Stromal cell of bone marrow (primary cell): ENCODE measurements at places on chromosomes 3 and 15.

- no peak for DNase-seq
These were observed 213.0 kb downstream of the SSR3 start for GRCh38 chr3:156341831-156342416.

- no peak for DNase-seq
These were observed 5.6 kb downstream of the GREM1 start for GRCh38 chr15:32723171-32723948.

DNA sequence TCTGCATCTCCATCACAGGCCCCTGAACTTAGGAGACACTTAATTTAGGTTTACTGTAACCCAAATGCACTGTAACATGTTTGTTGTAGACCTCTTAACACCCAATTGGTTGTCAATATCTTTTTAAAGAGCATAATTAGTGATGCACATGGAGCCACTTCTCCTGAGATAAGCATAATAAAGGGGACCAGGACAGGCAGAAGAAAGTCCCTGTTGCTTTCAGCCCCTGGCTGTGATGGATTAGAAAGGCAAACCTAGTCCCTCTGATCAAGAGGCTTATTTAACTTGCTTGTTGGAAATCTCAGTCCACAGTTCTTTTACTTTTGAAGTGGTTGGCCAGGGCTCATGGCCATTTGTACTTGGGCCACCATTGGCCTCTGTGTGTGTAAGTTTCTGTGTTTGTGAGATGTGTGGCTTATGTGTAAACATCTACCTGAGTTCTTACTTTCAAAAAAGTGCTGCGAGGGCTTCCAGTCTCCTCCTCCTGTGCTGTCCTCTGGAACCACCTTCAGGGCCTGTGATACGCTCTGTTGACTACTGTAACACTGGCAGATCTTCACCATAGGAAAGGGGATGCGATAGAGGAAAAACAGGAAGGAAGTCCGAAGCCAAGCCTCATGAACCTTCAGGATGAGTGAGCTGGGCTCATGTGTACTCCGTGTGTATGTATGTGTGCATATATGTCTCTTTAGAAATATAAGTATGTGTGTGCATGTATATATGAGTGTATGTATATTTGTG lies 136.2 kb downstream of the EPHB1 start:
- DNase-seq, result no peak

DNA sequence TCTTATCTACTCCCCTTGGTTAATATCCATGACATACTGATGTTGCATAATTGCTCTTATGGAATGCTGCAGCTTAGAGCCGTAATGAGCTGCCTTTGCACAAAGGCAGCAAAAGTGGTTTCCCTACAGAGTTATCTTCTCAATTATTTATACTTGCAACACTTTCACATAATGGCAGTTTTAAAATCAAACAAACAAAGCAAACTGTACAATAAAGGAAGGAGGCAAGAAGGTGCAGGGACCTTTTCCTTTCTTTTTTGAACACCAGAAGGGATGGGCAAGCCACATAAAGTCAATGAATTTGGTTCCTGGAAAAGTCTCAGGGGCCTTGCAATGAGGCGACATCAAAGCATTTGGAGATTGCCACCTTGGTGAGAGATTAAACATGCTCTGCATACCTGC lies 188.0 kb downstream of the MEIS2 start:
- DNase-seq, result no peak

DNA sequence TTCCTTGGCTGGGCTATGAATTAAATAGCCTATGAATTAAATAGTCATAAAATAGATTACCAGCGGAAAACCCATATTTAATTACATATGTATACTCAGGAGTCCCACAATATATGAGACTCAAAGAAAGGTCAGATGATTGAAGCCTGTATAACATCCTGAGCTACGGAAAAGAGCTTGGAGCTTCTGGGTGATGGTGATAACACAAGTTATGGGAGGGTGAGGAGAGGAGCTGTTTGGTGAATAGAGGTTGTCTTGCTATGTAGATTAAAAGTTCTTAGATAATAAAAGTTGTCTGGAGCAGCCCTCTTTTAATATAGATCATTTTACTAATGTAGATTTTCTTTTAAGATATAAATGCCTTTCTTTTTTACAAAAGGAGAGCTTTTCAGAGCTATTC lies 1.8 kb downstream of the PML start:
- no peak for DNase-seq

GRCh38 chr3:79337798-79338197 lies 430.0 kb downstream of the ROBO1 start:
- no peak for DNase-seq

GRCh38 chr3:1943395-1944118 lies 155.1 kb upstream of the CNTN4 start:
- DNase-seq, result no peak

- DNase-seq, result no peak
These were observed 68.0 kb downstream of the PDZRN3 start for GRCh38 chr3:73556520-73557372.

- DNase-seq, result no peak
These were observed 147.9 kb downstream of the OR4M2 start for GRCh38 chr15:22228101-22228762.

- DNase-seq, result peak; percentile 92
These were observed 148.0 kb upstream of the TBL1XR1 start for GRCh38 chr3:177345049-177345972.
